ENCODE measurements at places on chromosomes 12 and 14. TPM values are rescaled to one million over a fixed set of nuclear protein-coding genes. Genes with fewer than 3 reads are reported as not detected.

- no peak for DNase-seq
Measured at GRCh38 chr14:56694609-56695008, 115.0 kb downstream of the TMEM260 start.

DNA sequence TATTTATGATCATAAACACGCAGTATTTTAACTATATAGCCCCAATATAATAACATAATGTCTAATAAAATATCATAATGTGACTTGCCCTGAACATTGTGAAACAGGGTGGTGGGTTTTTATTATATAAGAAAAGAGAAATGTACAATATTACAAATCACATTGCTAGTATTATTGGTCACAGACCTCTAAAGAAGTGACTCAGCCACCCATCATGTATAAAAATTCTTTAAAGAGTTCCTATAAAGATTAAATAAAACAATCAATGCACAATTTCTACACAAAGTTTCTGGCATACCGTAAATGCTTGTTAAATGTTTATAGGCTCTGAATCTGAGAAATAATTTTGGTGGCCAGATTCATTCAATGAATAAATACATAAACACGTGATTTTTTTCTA lies 28.9 kb downstream of the ABCC9 start:
- no peak for DNase-seq

GRCh38 chr12:77064896-77065360 lies 441 bp downstream of the E2F7 start:
- no peak for DNase-seq

DNA sequence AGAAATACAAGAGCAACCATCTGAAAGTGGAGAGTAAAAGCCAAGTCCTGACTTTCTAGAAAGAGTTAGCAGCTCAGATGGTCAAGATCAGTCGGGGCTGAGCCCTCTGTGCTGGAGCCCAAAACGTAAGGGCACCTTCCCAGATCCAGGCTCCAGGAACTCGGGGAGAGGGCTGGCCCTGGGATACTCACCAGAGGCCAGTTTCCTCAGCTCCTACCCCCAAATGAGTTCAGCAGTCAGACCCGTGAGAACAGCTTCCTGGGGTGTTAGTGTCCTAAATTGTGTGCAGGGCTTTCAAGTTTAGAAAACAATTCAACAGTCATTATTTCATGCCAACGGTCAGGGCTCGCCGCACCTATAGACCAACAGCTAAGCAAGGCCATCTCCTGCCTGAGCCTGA lies 147.6 kb upstream of the FKBP4 start:
- DNase-seq: no peak

CHFR gene
- total RNA-seq: 26.8 TPM

IGFBP6 gene
- total RNA-seq: 2.3 TPM

KRT80 gene
- not detected for total RNA-seq

LRRC9 gene
- not detected for total RNA-seq

Measured in K562 (cell line).